Activated T-cell treated with anti-CD3 and anti-CD28 coated beads for 48 hours (primary cell): ENCODE measurements at places on chromosomes 5 and 9.

DNA sequence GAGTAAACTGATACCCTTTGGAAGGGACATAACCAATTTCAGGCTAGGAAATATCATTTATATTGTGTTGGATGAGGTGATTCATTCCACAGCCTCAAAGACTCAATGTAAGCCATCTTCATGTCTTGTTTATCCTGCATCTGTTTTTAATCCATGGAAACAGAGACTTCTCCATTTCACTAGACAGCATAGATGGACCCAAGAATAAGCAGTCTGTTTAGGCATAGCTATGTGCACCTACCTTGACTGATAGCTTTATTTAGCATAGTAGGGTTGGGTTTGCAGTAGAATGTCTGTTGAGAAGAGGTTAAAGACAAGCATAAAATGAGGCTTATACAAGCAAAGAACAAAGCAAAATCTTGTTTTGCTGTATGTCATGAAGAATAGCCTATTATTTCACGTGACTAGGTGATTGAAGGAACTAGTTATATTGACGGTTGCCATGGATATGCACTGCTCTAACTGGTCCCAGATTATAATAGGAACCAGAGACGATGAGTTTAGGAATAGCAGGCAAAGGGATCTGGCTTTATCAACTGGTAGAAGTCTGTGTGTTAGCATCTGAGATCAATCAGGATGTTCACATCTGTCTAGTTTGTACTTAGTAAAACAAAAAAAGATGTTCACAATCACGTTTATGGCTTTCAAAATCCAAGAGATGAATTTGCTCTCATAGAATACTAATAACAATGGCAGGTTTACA lies 154.8 kb upstream of the KLF9 start:
- DNase-seq: no peak

- no peak for DNase-seq
These were observed 241.5 kb downstream of the AUH start for GRCh38 chr9:91120200-91120599.

DNA sequence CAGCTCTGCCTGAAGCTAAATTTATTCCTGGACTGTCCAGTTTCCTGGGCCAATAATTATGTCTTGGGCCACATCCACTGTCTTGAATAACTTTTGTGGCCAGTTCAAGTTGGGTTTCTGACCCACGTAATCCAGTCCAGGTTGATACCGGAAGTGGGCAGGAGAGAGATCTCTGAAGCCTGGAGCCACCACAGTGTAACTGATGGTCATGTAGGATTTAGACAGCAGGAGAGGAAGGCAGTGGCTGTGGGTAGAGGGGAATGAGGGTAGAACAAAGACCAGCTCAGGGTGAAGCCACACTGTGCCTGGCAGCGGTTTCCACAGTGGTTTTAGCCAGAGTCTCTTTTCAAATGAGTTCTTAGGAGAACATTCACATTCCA lies 30.2 kb downstream of the SH3PXD2B start:
- no peak for DNase-seq

DNA sequence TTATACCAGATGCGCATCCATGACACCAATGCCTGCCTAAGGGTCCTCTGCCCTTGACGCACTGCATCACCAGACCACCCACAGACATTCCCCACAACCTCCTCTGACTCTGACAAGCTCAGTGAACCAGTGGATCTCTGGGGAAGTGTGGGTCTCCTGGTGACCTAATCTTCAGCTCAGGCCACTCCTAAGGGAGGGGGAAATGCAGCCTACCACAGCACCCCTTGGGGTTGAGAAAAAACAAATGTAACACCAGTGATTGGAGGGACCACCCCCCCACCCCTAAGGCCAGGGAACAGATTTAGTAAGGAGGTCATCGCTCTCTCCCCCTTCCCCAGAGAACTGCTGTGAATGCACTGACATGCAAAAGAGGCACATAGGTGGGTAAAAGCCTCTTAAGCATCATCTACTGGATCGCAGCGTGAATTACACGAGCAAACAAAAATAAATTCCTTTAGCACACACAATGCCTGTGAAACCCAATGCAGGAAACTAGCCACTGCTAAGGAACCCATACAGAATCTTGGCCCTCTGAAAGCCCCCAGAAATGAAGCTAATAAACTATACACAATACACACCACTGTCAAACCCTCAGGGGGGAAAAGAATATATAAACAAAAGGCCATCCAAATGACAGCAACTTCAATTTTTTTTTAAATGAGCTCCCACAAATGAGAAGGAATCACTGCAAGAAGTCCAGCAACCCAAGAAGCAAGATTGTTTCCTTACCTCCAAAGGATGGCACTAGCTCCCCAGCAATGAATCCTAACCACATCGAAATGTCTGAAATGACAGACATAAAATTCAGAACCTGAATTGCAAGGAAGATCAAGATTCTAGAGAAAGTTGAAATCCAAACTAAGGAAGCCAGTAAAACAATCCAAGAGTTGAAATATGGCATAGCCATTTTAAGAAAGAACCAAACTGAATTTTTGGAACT lies 513.7 kb upstream of the PTGER4 start:
- DNase-seq: no peak

DNA sequence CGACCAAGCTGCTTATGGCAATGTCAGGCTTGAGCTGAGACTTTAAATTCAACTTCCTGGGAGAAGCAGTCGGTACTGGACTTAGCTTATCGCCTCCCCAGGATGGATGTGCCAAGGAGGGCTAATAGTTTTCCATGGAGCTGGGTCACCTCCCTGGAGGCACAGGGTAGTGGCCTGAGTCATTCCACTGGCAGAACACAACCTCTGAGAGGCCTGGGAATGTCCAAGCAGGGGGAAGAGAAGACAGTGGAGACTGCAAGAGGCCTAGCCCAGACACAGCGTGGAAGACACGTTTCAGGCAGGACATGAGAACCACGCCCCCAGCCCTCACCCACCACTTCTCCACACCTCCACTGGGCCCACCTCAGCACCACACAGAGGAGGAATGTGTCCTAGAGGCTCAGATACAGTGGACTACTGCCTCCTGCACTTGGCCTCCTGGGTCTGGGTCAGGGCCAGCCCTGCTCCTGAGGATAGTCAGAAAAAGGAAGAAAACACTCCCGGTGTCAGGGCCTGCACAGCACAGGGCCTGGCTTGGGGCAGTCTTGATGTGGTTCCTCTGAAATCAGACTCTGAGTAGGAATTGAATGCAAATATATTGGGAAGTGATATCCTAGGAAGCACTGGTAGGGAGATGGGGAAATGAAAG lies 171.8 kb downstream of the FSTL4 start:
- DNase-seq: no peak

- DNase-seq: no peak
These were observed 3.6 kb upstream of the TMEM210 start for GRCh38 chr9:137175345-137175961.

DNA sequence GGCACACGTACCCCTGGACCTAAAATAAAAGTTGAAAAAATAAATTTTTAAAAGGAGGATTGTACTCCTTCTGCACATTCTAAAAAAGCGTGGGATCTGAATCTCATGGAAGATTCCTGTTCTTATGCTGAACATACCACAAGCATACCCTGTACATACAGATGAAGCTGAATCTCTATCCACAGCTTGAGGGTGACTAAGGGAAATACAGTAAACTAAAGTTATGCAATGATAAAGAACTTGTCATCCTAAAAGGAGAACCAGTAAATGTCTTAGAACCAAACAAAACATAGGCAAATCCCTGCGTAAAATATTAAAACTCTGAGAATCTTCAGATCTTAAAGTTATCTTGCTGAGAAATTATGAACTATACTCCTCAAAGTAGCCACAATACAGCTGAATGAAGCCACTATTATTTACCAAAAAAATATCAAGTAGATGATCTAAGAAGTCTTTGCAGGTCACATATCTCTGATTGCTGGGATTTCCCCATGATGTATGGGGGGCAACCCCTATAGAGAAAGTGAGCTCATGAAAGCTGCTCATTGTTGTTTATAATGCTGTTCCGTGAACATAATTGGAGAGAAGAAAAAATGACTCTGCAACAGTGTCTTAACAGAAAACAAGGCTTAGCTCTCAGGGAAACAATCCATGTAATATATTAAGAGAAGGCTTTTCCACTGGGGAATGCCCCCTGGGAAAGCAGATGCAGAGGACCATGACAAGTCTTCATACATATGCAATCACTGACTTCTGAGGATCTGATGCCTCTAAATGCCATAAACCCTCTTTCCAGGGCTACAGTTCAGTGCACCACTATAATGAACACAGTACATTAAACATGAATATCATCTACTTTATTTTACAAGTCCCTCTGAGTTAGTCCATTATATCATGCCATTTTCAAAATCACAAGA lies 210.1 kb downstream of the EPB41L4A start:
- DNase-seq: no peak

DNA sequence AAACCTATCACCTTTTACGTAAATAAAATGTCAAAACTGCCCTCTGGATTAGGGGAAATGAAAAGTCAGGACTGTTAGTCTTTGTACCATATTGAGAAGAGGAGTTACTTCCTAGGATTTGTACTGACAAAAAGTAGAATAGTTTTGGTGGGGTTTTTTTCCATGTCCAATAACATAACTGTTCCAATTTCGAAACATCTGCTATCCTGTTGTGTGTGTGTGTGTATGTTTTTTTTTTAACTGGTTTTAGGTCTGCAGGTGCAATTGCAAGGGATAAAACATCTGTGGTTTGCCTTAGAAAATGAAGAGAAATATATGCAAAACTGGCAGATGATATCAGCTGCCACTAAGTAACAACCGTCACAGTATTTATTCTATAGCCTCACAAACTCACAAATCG lies 506.8 kb downstream of the NFIB start:
- DNase-seq: no peak

DNA sequence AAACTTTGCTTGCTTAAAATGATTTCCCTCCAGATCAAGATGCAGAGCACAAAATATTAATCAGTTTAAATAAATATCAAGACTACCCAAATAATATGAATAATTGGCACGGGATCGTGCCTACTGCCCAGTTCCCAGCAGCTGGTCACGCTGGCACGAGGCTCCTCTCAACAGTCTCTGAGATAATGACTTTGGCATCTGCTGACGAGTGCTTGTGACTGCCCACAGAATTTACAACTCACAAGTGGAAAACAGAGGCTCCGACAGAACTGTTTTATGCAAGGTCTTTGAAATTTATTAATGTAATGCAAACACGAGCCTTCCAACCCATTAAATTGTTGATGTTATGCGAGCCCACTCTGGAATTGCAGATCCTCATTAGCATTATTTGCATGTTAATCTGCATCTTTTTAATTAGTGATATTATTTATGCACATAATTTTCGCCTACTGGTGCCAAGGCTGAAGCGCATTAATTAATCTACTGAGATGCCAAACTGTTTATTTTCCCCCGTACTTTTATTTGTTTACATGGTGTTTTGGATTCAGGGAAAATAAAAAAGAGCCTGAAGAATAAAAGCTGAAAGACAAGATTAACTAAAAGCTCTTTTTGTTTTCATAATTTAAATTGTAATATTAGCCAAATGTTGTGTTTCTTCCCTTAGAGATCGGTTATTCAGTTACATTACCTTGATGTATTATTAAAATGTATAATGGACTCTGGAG lies 369.3 kb upstream of the IRX1 start:
- no peak for DNase-seq

- DNase-seq: no peak
These were observed 226.6 kb upstream of the SLC24A2 start for GRCh38 chr9:20015427-20015931.
